ENCODE measurements at places on chromosomes 5 and 9.

DNA sequence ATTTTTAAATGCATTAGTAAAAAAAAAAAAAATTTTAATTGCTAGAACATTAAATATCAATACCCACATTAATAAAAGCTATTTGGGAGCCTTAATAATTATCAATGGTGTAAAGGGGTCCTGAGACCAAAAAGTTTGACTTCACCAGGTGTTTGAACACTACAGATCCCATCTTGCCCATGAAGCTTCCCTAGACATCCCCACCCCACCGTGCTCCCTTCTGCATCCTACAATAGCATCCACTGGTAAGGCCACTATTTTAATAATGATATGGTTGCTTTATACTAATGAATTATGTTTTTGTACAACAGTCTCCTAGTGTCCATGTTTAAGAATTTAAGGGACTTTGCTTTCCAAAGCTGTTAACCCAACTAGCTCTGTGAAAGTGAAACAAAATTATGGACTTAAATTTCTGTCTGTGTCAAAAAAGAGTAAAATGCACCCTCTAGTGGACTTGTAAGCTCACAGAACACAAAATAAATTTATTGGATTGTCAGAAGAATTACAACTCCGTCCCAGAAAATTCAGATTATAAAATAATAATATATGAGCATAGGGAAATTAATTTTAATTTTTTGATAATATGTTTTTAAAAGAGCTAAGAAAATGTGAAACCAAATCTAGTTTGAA is 76.0 kb downstream of the ARL15 start:
- DNase-seq: peak; percentile 37

- no peak for DNase-seq
Observed at GRCh38 chr5:180521101-180521500, 26.9 kb downstream of the CNOT6 start.

GRCh38 chr5:142316681-142317080 is 8.1 kb downstream of the SPRY4 start:
- no peak for DNase-seq

DNA sequence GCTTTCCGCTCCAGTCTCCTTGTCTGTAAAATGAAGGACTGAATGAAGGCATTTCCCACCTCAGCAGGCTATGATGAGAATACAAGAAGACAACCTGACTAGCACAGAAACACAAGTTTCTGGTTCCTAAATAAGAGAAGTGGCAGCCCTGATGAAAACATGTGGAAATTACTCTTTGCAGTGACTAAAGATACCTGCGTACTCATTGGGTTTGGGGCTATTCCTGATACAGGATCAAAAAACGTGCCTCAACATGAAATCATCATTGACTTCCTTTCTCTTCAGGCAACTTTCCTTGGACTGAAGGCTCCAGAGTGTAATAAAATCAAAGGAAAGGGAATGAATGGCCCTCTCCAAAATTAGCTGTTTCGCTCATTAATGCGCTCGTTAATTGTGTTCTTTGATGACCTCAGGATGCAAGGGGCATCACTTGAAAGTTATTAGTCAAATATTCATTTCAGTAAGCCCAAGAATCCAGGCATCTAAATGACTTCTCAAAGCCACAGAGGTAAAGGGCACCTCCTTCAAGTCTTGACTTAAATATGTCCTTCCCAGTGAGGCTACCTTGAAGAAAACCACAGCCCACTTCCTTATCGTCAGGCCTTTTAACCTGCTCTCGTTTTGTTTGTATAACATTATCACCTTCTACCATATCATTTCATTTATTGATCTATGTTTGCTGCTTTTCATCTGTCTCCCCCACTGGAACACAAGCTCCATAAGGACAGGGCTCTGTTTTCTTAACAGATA is 68.9 kb downstream of the RASEF start:
- DNase-seq: no peak

DNA sequence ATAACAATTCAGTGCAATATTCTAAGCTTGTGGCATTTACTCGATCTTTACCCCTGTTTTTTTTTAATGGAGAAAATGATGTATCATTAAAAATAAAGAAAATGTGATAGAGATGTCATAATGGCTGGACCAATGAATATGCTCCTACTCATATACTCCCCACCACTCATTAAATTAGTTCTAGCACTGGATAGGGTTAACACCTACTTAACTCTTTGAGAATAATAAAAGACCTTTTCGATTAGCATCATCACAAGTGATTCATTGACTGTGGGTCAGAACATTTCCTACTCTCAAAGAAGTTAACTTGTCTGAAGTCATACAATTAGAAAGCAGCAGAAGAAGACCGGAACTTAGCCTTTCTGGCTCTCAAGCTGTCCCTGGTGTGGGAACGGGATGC is 31.6 kb upstream of the RANBP6 start:
- DNase-seq: no peak

GRCh38 chr9:136441681-136442245 is 2.1 kb upstream of the INPP5E start:
- no peak for DNase-seq

DNA sequence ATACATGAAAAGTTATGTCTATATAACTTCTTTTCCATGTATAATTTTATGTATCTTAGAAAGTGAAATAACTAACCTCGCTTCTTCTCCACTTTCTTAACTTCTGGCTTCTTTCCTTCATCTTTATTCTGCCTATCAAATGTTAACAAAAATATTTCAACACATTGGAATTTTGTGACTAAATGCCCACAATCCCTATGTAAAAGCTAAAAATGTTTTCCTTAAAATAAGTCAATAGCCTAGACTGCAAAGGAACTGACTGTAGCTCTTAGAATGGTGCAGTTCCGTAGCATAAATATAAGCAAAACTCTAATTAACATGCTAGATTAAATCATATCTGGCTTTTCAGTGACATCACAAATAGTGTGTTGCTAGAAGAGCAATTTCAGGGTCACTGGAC is 40.9 kb downstream of the PSIP1 start:
- no peak for DNase-seq

GRCh38 chr5:96481009-96481786 is 48.1 kb upstream of the PCSK1 start:
- no peak for DNase-seq

DNA sequence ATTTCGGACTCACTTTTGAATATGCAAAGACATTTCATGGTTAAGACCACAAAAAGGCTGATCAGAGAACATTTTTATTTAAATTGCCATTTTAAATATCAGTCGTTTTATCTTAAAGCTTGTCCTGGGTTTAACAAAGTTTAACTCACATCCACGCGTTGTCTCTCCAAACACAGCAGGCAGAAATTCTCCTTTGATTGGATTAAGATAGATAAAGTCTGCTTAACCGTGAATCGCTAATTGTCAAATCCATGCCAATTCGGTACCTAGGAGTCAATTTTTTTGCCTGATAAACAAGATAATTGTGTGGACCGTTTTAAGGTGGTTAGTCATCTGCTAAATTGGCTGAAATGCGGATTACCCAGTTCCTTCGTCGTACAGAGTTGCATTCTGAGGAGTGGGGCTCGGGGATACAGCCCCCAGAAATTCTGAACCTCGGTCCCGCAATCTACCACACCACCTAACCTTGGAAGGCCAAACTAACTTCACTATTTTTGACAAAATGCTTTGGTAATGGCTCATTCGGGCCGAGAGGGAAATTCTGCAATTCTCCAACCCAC is 665 bp upstream of the BTF3 start:
- no peak for DNase-seq

DNA sequence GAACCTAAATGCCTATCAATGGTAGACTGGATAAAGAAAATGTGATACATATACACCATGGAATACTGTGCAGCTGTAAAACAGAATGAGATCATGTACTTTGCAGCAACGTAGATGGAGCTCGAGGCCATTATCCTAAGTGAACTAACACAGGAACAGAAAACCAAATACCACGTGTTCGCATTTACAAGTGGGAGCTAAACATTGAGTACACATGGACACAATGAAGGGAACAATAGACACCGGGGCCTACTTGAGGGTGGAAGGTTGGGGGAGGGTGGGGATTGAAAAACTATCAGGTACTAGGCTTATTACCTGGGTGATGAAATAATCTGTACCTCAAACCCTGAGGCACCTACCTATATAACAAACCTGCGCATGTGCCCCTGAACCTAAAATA is 22.4 kb upstream of the DEPDC1B start:
- DNase-seq: no peak

DNA sequence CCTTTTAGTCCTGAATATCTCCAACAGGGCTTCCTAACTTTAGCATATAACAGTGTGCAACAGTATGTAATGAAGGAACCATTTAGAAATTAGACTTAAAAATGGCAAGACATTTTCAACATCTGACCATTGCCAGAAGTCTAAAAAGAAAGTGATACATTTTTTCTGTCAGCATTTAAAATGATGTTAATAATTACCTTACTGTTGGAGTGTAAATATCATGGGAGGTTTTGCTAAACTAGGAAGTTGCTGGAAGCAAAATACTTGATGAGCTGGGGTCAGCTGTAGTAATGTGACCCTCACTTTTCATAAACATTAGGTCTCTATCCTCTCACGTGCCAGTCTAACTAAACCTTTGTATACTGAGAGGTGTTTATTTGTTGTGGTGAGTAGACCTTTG is 68.8 kb downstream of the NTRK2 start:
- no peak for DNase-seq

GRCh38 chr5:123371575-123372179 is 51.5 kb downstream of the CEP120 start:
- DNase-seq: no peak

GRCh38 chr5:172322028-172322965 is 38.7 kb upstream of the UBTD2 start:
- DNase-seq: no peak

GRCh38 chr5:38680094-38680825 is 123.8 kb upstream of the LIFR start:
- DNase-seq: no peak

DNA sequence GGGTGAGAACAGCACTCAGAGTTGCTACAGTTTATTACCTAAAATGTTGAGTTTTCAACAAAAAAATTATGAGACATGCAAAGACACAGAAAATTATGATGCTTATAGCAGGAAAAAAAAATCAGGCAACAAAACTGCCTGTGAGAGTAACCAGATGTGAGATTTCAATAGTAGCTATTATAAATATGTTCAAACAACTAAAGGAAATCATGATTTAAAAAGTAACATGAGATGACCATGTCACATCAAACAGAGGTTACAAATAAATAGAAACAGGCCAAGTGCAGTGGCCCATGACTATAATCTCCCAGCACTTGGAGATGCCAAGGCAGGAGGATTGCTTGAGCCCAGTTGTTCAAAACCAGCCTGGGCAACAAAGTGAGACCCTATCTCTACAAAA is 12.1 kb upstream of the RIMOC1 start:
- DNase-seq: no peak

DNA sequence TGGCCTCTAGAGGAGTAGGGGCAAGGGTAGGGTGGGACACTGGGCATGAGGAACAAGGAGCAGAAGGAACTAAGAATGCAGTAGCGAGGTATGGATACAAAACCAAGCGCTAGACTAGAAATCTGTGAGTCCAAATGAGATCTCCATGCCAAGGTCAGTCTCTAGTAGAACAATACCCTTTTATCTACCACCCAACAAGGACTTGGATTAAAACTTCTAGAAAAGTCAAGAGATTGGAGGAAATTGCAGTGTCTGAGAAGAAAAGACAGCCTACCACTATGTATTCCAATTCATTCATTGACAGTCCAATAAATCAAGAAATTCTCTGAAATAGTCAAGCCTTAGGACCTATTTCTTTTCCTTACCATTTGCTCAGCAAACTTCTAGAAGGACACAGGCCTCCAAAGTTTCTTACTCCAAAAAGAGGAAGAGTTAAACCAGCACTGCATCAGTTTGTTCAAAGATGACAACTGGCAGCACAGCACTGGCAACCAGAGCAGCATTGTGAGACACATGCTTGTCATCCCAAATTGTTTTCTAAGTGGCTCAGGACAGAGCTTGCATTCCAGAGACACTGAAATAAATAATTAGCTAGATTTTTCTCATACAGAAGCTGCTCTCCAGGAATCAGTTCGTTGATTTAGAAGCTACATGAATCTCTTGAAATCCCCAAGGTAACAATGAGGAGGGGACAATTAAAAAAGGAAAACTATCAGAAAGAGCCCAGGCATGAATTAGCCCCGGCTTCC is 22.6 kb downstream of the ABCA1 start:
- DNase-seq: no peak

- DNase-seq: no peak
Observed at GRCh38 chr5:168724227-168724626, 145.1 kb upstream of the PANK3 start.

DNA sequence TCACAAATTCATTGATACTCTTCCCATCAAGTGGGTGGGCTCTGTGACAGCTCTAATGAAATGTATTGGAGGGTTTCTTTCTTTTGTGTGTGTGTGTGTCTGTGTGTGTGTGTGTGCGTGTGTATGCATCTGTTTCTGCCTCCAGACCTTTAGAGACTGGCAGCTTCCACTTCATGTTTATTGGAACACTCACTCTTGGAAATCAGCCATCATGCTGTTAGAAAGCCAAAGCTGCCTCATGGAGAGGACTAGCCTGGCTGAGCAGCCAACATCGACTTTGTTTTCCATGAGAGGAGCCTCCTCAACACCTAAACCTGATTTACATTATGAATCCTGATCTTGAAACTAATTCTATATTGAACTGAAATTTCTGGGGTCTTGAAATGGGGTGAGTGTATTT is 128.5 kb upstream of the FAM174A start:
- DNase-seq: no peak

- no peak for DNase-seq
Observed at GRCh38 chr9:96158147-96158546, 143.8 kb downstream of the HSD17B3 start.

DNA sequence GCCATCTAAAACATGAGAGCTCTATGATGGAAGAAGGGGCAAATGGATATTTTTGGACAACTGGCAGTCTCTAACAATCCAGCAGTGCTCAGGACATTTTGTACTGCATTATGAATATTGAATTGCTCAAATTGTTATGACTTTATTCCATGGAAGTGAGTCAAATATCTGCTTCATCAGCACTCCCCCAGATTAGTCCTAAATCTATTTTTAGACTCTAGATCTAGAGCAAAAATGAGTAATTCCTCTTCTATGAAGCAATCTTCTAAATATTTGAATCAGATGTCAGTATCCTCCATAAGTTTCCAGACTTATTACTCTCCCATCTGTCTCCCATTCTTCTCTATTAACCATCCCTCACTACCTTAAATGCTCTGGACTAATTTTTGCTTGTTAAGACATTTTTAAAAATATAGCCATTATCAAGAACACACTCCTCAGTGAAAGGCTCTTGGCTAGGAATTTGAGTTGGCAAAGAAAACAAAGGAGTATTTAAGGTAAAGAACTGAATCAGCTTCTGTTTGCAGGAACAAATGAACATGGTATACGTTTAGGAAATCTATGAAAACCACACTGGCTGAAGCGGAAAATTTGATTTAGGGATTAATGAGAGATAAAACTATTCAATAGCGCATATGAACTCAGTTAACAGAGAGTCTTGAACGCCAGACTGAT is 300.9 kb downstream of the MCTP1 start:
- no peak for DNase-seq

DNA sequence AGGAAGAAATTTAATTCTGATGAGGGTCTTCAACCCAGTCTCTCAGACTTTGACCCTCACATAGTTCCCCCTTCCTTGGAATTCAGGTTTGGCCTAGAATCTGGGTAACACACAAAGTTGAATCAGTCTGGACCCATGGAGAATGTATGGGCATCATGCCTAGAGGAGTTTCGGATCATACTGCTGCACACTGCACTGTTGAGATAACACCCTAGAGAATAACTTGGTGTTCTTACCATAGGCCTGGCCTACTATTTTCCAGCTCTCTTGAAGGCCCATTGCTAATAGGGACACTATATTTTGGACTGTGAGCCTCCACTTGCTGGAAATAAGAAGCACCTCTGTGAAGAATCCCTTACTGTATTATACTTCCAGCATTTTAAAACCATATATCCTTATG is 413.5 kb downstream of the PLK2 start:
- DNase-seq: no peak

GRCh38 chr5:179422213-179422855 is 77.1 kb upstream of the ADAMTS2 start:
- DNase-seq: no peak

Data from T-helper 2 cell (primary cell).